ENCODE measurements at places on chromosomes 7 and 10. TPM values are rescaled to one million over a fixed set of nuclear protein-coding genes. Genes with fewer than 3 reads are reported as not detected.

NKX6-2 gene
- total RNA-seq: not detected

METTL27 gene
- 4.3 TPM for total RNA-seq

LBX1 gene
- total RNA-seq: 0.12 TPM

DNA sequence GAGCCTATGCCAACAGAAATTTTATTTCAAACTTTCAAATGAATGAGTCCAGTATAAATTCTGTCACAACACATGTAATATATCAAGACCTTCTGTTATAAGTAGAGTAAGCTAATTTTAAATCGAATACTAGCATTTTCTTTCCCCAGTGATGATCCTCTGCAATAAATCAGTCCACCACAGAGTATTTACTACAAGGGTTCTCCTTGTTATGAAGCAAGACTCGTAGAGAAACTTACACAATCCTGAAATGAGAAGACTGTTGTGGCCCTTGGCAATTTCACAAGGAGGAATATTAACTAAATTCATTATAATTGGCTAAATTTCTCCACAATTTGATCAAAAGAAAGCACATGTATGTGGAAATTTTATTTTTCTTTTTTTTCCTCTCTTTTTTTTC lies 312.4 kb upstream of the DGKB start:
- no peak for DNase-seq
